ENCODE measurements at places on chromosomes 3 and 15.
A peak's percentile ranks its signal among the peaks of the same experiment; 100 is the strongest.

DNA sequence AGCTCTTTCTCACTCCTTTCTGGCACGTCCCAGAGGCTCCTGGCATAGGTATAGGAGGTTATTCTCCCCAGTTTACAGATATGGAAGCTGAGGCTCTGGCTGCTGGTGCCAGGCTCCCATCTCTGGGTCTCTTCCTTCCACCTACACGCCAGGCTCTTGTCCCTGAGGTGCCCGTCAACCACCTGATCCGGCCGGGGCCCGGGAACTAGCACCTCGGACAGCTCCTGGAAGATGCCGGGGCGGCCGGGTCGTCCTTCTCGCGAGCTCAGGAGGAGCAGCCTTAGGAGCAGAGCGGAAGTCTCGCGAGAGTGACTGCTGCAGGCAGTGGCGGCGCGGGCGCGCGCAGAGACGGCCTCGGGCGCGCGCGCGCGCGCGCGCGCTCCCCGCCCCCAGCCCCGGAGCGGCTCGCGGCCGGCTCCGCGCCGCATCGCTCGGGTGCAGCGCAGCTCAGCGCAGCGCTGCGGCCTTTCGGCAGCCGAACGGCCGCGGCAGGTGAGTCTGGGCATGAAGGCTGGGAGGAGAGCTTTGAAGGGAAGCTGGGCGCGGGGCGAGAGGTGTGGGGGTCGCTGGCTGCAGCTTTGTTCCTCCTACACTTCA, at the start of gene SCAMP5:
TSS of gene SCAMP5 (plus strand) at position 382 of the 597 bp plus-strand sequence. CDS start 16,277 bp downstream, outside the sequence.
- DNase-seq = peak; percentile 26

GRCh38 chr3:193865339-193865738, 270.6 kb upstream of the HES1 start:
- DNase-seq = no peak

DNA sequence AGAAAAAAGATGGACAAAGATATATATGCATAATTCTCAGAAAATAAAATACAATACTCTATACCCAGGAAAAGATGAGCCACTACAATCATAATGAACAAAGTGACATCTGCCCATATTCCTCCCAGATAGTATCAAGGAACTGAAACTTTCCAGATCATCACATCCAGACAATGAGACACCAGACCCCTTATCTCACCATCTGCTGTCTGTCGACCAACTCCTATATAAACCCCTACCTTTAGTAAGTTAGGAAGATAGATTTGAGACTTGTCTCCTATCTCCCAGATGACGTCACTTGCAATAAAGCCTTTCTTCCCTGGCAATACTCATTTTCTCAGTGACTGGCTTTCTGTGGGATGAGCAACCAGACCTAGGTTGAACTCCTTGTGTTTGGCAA, 1071.6 kb downstream of the PLOD2 start:
- DNase-seq = no peak

DNA sequence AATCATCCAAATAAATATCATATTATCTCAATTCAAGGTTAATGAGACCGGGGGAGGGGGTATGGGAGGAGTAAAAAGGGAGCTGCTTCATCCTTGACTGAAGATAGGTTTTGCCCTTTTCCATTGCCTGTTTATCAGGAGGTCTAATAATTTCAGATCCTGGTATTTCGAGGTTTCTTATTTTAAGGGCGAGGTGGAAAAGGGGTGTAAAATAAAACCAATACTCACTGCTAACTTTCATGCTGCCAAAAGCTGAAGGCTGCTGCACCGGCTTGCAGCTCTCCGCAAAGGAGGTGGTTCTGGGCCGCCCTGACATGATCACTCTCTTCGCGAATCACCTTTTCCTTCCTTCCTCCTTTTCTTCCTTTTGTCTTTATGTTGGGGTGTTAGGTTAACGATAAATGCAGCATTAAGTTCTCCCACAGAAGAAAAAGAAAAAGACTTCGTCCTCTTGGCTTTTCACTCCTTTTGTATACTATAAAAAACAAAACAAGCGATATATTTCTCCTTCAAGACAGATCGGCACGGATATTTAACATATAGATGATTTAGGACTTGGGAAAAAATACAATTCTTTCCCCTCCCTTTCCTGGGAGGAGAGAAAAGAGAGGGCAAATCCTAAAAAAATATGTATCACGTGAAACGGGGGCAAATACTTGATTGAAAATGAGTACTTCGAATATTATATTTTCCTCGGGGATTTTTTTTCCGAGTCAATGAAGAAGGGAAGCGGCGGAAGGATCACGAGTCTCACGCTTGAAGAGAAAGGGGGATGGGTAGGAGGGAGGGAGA, 932 bp downstream of the GSK3B start:
- DNase-seq = no peak

GRCh38 chr3:105905328-105905727, 36.5 kb upstream of the CBLB start:
- no peak for DNase-seq

- no peak for DNase-seq
These were observed 8.9 kb upstream of the PCOLCE2 start for GRCh38 chr3:142897807-142898206.

All from GOT3 (cell line).